ENCODE measurements at places on chromosomes 12 and 14.

DNA sequence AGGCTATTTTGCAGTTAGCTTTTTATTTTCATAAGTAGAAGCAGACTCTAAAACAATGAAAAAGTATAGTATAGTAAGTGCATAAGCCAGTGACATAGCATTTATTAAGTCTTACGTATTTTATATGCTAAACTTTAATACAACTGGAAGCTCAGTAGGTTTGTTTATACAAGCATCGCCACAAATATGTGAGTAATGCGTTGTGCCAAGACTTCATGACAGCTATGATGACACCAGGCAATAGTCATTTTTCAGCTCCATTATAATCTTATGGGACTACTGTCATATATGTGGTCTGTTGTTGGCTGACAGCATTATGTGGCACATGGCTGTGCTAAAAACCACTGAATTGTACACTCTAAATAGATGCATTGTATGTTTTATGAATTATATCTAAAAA, 40.3 kb downstream of the SLC38A2 start:
- DNase-seq: no peak

GRCh38 chr14:19878029-19878642, 3.2 kb downstream of the OR4K2 start:
- DNase-seq: no peak

- DNase-seq: no peak
Measured at GRCh38 chr12:117688446-117688845, 280.3 kb downstream of the KSR2 start.

- no peak for DNase-seq
Measured at GRCh38 chr14:70130482-70130881, 58.3 kb downstream of the SLC8A3 start.

- DNase-seq: no peak
Measured at GRCh38 chr12:23525450-23526072, 423.9 kb downstream of the SOX5 start.

GRCh38 chr14:63266106-63266505, 52.6 kb downstream of the GPHB5 start:
- DNase-seq: no peak

DNA sequence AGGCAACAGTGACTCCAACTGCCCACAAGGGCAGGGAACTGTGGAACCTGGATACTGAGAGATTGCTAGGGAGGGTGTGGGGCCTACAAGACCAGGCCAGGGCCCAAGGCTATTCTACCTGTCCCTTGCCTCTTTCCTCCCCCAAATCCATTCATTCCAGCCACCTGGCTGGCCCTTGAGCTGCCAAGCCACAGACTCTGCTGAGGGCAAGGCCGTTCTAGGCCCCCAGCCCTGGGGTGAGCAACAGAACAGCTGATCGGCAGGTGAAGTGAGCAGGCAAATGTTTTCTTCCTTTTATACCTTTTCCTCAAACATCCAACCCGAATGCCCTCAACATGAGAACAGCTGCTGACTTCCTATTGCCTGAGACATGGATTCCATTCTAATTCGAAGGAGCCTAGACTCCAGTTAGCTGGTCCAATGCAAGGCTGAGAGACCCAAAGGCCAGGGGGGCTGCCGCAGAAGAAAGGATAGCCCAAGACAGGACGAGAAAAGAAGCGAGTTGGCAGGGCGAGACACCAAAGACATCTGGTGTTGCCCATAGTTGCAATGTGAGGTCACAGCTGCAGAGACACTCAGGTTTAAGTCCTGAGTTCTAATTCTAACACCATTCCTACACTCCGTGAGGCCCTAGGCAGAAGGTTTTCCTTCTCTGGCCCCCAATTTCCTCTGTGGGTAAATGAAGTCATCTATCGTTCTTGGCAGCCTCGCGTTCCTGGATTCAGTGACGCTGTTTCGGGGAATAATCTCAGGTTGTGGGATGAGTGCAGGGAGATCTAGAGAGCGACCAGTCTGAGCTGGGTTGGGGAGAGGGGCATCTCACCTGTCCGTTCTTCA, 1.7 kb downstream of the C1QL4 start:
- DNase-seq: no peak

- DNase-seq: no peak
Measured at GRCh38 chr12:77351860-77352259, 286.5 kb upstream of the E2F7 start.

DNA sequence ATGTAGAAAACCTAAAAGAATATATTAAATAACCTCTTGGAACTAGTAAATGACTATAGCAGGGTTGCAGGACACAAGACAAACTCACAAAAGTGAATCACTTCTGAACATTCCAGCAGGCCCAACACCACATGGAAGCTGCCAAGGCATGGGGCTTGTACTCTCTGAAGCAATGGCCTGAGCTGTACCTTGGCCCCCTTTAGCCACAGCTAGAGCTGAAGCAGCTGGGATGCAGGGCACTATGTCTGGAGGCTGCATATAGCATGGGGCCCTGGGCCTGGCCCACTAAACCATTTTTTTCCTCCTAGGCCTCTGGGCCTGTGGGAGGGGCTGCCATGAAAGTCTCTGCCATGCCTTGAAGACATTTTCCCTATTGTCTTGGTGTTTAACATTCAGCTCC, 1067.3 kb downstream of the LRFN5 start:
- no peak for DNase-seq

DNA sequence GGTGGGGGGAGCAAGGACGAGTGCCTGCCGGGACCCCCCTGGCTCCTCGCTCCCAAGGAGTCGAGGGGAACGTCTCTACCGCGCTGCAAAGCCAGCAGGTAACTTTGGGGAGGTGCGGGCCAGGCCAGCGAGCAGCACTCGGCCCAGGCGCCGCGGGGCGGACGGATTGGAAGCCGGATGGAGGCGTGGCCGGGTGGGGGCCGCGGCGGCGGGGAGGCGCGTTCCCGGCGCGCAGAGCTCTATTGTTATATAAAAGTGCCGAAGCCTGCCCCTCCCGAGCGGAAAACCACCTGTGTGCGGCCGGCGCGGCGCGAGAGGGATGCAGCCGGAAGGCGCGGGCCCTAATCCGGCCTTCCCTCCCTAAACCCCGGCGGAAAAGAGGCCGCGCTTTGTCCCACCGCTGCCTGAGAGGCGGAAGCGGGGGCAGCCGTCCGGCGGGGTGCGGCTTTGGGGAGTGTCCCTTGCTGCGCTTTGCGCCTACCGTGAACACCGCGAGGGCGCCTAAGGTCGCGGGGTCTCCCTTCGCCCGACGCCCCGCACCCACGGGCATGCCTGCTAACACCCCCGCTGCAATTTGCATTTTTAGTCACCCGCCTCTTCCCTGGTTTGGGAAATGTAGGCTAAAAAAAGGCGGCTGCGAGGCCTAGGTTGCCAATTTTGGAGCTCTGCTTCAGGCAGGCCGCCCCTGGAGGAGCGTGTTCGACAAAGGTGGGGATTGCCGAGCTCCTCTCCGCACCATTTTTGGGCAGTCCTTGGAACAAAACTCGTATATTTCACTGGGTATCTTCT, 1.7 kb upstream of the DUSP6 start:
- peak; percentile 71 for DNase-seq

GRCh38 chr12:121005346-121005815, 10.9 kb downstream of the C12orf43 start:
- DNase-seq: peak; percentile 46

DNA sequence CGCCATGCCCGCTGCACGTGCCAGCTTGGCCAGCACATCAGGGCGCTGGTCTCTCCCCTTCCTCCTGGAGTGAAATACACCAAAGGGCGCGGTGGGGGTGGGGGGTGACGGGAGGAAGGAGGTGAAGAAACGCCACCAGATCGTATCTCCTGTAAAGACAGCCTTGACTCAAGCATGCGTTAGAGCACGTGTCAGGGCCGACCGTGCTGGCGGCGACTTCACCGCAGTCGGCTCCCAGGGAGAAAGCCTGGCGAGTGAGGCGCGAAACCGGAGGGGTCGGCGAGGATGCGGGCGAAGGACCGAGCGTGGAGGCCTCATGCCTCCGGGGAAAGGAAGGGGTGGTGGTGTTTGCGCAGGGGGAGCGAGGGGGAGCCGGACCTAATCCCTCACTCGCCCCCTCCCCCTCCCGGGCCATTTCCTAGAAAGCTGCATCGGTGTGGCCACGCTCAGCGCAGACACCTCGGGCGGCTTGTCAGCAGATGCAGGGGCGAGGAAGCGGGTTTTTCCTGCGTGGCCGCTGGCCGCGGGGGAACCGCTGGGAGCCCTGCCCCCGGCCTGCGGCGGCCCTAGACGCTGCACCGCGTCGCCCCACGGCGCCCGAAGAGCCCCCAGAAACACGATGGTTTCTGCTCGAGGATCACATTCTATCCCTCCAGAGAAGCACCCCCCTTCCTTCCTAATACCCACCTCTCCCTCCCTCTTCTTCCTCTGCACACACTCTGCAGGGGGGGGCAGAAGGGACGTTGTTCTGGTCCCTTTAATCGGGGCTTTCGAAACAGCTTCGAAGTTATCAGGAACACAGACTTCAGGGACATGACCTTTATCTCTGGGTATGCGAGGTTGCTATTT, 914 bp upstream of the CCND2 start:
- peak; percentile 74 for DNase-seq

DNA sequence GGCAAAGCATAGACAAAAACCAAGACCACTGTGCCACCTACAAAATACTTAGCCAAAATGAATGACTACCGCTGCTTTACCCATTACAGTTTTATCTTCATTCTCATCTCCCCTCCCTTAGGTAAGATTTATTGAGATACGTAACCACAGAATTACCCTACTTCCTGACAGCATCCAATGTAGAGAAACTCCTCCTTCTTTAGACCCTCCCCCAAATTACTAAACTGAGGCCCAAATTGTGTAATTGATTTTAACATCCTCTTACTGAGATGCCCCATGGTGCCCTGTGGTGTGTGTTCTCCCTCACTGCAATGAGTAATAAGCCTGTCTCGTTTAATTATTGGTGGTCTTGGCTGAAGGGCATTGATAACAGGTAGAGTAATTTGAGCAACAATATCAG, 19.1 kb downstream of the VRK1 start:
- no peak for DNase-seq

- no peak for DNase-seq
Measured at GRCh38 chr14:68182492-68182891, 362.9 kb downstream of the RAD51B start.

- no peak for DNase-seq
Measured at GRCh38 chr14:22390824-22391461, 198.1 kb downstream of the DAD1 start.

- no peak for DNase-seq
Measured at GRCh38 chr12:28933864-28934527, 215.1 kb upstream of the FAR2 start.

DNA sequence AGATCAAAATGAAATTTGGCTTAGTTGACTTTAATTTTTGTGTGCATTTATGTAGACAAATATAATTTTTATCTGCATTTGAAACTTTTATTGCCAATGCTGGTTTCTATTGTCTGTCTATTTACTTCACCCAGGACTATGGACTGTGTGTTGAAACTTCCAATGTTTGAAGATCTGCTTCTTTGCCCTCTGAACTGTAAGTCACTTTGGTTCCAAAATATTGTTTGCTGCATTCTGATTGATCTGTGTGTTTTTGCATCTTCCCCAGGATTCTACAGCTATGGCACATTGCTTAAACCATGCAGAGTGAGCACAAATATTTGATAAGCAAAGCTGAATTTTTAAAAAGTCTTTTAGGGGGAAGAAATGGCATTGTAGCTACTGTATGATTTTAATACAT, 131.0 kb upstream of the SOX5 start:
- no peak for DNase-seq

DNA sequence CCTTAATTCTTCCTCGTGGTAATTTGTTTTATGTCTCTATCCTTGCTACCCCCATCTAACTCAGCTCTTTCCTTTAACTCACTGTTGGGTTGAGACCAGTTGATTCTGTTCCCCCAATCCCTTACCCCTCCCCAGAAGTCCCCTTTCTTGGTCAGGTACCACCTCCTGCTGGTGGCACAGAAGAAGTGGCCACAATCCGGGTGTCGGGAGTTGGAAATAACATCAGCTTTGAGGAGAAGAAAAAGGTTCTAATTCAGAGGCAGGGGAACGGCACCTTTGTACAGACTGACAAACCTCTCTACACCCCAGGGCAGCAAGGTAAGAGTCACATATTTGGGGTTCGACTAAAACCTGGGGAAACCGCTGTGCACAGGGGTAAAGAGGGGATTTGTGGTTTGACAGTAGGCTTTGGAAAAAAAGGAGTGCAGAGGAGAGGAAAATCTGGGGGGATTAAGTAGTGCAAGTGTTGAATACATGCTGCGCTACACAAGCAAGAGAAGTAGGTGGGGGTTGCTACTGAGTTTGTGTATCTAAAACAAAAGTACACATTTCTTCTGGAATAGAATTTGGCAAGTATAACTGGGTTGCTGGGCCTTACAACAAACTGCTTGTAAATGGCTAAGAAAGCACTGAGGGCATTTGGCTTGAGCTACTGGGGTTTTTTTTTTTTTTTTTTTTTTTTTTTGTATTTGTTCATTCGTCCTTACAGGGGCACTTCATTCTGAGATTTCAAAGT, 1.3 kb downstream of the A2ML1 start:
- DNase-seq: peak; percentile 4

GRCh38 chr12:1843641-1844005, 23.3 kb downstream of the LRTM2 start:
- DNase-seq: no peak

- DNase-seq: no peak
Measured at GRCh38 chr14:56341766-56342493, 223.7 kb downstream of the PELI2 start.

- no peak for DNase-seq
Measured at GRCh38 chr12:57039016-57039798, 10.7 kb downstream of the MYO1A start.

GRCh38 chr14:76257111-76257803, 105.5 kb downstream of the GPATCH2L start:
- no peak for DNase-seq

DNA sequence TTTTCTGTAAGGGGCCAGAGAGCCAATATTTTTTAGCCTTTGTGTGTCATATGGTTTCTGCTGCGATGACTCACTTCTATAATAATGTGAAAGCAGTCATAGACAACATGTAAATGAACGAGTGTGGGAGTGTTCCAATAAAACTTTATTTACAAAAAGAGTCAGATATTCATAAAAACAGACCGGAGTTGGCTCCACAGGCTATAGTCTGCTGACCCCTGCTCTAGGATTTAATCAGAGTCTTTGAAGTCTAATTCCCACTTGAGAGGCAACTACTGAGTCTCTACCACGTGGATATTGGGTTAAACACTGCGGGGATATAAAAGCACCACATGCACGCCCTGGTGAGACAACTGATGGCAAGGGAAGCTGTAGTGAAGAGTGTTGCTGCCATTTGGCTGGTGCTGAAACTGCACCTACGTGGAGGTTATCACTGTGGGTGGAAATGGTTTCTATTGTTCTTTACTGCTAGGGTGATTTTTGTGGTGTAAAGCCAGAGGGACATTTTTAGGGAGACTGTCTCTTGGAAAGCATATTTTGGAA, 3.6 kb upstream of the NINJ2 start:
- DNase-seq: no peak

GRCh38 chr14:45287610-45288009, 34.6 kb upstream of the MIS18BP1 start:
- no peak for DNase-seq

- no peak for DNase-seq
Measured at GRCh38 chr14:105074601-105075053, 9.4 kb upstream of the GPR132 start.

GRCh38 chr12:28973491-28973890, 175.6 kb upstream of the FAR2 start:
- no peak for DNase-seq

GRCh38 chr14:24259282-24260025, 3.5 kb downstream of the TGM1 start:
- no peak for DNase-seq
